ENCODE measurements at places on chromosomes 1 and 21. TPM values are rescaled to one million over a fixed set of nuclear protein-coding genes. Genes with fewer than 3 reads are reported as not detected.

DNA sequence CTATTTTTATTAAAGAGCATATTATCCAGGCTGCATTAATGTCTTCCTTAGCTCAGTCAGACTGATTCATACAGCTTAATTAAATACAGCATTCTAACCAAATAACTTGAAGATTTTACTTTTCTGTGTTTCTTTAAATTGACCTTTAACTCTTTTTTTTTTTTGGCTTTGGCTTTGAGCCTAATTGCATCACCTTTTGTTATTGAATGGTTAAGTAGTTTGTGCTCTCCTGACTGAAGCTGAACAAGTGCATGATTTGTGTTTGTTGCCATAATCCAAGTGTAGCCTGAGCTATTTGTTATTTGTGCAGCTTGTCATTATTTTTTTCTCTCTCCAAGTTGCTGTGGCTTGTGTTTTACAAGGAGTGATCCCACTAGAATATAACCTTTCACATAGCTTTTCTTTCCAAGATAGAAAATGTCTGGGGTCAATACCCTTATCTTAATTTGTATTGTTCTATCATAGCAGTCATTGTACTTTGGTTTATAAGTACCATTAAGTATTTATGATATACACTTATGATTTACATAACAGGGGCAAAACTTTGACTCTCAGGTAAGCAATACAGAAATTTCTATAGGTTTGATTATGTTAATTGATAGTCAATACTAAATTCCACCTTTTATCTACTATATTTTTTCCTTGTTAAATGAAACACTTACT is 31.6 kb downstream of the CDC14A start:
- DNase-seq, result no peak

DNA sequence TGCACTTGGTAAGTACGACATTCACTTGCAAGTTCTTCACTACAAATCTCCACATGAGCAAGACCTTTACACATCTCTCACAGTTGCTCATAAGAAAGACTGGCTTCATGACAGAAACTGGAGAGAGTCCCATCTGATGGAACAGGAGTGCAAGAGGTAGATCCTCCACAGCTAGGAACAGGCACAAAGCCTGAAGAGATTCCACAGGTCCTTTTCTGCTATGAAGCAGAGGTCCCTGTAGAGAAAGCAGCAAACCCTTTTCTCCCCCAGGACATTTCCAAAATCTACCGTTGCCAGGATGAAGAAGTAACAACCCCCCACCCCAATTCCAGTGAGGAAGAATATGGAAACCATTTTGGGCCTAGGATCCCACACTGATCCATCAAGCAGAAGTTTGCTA is 47.3 kb downstream of the EIF4G3 start:
- no peak for DNase-seq

GRCh38 chr1:217135987-217136894 is 413.0 kb upstream of the ESRRG start:
- no peak for DNase-seq

- no peak for DNase-seq
These were observed 8.2 kb downstream of the DPT start for GRCh38 chr1:168720839-168721238.

- no peak for DNase-seq
These were observed 21.5 kb upstream of the RCAN3 start for GRCh38 chr1:24481101-24481500.

DNA sequence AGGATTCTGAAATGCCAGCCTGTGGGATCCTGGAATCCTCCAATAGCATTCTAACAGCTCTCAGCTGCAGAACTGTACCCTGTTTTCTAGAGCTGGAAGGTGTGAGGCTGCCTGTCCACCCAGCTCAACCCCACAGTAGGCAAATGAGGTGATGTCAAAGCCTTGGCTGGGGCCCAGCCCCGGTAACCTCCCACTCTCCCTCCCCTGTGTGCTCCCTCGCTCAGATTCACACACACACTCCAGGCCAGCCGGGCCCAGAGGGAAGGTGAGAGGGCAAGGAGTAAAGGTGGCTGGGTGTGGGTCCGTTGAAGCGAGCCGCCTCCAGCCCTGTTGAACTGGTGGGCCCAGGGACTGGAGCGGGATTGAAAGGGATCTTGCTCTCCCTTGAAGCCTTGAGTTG is at the start of gene BSND:
Gene BSND, plus strand, starts transcription at position 257 of the 400 bp plus-strand sequence. CDS start 254 bp downstream, outside the sequence.
- DNase-seq, result no peak

DNA sequence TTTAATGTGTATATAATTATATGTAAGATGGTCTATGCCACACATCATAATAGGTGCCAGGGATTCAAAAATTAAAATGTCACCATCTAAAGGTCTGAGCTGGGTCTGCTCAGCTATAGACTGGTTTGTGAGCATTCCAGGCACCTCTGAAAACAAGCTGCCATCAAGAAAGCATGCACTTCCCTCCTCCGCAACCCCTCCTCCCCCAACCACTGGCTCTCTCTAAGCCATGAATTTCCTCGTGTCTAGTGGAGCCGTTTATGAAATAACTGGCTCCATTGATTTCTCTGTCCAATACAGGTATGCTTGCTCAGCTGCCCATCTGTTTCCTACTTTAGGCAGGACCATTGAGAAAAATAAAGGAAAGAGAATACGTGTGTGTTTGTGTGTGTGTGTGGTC is 522.6 kb upstream of the PLXNA2 start:
- no peak for DNase-seq

DNA sequence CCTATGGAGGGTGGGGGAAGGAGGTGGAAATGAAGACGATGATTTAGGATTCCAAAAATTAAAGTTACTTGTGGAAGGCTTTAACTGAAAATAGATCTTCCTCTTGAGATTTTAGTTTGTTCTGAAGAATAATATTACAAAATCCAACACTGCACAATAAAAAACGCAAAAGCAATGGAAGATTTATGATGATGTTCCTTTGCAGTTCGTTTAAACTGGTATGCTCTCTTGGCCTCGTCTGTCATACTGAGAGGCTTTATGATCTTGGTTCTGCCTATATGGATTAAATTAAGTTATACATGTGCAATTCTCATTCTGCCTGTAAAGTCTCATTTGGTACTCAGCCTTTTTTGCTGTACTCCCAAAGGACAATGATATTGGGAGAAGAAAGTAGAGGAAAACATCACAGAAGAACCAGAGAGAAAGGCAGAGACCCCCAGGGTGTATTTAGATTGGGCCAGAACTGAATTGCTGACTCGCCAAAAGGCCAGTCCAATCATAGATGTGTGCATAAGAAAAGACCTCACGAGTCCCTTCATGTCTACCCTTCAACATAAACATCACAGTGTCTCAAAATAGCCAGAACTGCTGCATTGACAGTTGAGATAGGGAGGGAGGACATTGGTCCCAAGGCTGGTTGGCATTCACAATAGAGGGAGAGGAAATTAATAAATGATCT is 188.6 kb downstream of the GREM2 start:
- no peak for DNase-seq

DNA sequence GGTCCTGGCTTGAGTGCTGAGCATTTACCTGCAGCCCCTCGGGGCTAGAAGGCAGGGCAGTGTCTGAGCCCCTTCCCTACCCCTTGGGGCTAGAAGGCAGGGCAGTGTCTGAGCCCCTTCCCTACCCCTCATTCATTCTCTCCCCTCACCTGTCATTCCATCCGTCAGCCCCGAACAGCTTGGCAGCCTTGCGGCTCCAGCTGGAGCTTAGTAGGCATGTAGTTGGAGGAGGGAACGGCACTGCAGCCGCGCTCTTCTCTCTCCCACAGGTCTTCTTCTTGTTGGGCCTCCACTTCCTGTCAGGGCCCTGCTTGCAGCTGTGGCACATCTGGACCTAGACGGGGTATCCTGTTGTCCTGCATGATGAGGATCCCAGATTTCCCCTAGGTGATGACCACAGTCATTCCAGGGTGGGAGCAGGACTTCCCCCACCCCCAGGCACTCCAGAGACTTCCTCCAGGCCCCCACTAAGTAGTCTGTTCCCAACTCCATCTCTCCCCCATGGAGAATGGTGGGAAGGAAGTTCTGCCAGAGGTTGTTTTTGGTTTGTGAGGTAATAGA is 22.2 kb downstream of the MAPKAPK2 start:
- DNase-seq, result no peak

- DNase-seq, result no peak
These were observed 28.5 kb downstream of the MAP3K21 start for GRCh38 chr1:233355841-233356704.

DNA sequence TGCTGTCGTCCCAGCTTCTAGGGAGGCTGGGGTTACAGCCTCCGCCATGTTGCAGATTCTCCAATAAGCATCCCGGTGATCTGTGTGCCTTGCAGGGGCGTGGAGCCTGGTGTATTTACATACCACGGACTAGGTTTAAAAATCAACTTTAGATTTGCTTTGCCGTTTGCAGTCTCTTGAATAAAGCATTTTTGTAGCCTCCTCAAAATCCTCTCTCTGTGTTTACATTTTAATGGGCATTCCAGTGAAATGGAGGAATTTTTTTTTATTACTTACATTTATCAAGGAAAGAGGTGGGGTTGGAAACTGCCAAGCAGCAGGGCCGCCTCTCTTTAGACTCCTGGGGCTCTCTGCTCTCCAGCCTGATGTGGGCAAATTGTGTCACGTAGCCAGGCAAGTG is 437.5 kb upstream of the VAMP3 start:
- DNase-seq, result no peak

GRCh38 chr1:3531928-3532327 is 77.5 kb downstream of the ARHGEF16 start:
- DNase-seq, result no peak

DNA sequence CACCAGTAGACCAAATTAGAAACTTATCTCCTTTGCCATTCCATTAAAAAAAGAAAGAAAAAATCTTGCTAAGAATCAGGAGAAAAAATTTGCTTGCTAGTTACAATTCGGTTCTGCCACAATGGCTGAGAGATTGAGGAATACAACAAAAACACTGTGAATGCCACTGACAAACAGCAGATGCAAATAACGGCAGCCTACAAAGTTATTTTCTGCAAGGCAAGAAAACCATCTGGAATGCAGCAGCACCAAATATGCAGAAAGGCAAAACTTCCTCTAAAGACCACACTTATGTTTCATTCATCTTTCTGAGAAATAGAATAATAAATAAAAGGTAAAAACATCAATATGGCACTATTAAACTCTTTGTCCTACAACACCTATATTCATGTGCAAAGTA is 75.7 kb downstream of the ENAH start:
- no peak for DNase-seq

Gene CD1C
- not detected for total RNA-seq
